ENCODE measurements at places on chromosomes 12 and 14.
A peak's percentile ranks its signal among the peaks of the same experiment; 100 is the strongest.

GRCh38 chr14:43204816-43205215 lies 1302.3 kb downstream of the FSCB start:
- DNase-seq = no peak

- DNase-seq = no peak
Measured at GRCh38 chr12:89427508-89428156, 75.3 kb upstream of the DUSP6 start.

- peak; percentile 33 for DNase-seq
Measured at GRCh38 chr12:105399428-105400081, 69.1 kb downstream of the C12orf75 start.

DNA sequence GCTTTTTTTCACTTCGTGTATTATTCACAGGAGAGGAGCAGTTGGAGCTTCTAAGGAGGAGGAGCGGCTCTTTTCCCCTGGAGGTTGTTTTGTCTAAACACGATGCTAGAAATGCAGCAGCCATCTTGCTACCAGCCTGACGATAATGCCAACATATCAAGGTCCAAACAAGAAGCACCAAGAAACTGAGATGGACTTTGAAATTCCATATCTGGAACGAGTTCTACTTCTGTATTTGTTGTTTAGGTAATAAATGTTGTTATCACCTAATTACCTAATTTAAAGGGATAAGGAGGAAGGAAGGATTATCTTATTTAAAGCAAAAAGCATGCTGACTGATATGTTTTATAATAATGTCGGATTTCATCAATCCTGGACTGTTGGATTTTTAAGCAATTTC lies 174.4 kb upstream of the TMPO start:
- no peak for DNase-seq

GRCh38 chr14:71658261-71658860 lies 273.9 kb upstream of the RGS6 start:
- no peak for DNase-seq

DNA sequence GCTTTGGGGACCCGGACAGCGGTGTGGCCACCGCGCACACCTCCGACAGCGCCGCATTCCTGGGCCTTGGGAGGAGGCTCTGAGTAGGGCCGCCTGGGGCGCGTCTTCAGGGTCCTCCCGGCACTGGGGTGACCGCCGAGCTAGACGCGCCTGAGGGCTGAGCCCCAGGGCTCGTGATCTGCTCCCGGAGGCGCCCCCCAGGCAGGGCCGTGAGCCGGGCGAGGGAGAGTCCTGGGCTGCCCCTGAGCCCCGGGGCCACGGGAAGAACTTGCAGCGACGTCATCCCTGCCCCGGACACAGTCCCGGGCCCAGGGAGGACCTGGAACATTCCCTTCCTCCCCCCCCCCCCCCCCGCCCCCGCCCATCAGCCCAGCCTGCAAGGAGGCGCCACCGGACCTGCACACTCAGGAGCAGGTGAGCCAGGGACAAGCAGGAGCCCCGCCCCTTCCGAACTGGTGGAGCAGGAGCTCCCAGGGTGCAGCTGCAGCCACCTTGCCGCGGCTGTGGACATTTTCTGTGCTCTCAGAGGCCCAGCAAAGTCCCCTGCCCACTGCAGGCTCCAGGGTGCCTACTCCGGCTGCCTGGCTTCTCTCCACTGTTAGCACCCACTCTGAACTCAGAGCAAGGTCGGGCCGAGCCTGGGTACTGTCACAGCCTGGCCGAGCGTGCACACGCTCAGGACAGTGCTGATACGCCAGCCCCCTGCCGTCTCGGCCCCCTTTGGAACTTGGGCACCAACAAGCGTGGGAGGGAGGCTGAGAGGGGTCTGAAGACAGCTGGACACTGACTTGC lies 50.7 kb downstream of the A2M start:
- peak; percentile 95 for DNase-seq

DNA sequence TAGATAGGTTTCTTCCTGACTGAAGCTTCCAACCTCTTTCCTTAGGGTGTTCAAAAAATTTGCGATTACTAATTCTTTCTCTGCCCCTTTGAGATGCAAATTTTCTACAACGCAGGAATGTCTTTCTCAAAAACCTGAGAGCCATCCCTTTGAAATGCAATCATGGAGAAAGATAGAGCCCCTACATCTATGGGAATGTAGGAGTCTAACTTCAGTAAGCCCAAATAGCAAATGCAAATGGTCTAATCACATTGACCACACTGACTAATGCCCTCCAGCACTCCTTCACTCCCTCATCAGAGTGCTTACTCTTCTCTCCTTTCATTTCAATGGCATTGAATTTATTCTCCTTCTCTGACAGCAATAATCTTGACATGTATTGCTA lies 107.1 kb downstream of the SLC6A15 start:
- no peak for DNase-seq

DNA sequence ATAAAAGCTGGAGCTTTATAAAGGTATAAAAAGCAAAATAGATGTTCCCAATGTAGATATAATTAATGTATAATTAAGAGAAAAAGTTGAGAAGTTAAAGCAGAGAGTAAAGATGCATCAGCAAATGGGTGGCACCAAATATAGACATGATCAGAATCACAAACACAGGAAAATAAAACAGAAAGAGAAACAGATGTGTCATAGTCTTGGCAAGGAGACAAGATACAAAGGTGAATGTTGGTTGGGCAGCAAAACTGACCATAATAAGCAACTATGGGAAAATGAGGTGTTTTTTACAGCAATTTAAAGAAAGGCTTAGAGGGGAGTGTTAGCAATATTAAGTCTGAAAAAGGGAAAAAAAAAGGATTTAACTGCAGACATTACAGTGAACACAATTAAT lies 135.4 kb upstream of the CLEC14A start:
- no peak for DNase-seq

GRCh38 chr12:3455312-3455711 lies 35.7 kb upstream of the PRMT8 start:
- DNase-seq = no peak

GRCh38 chr12:102957339-102958050 lies at the start of gene ASCL1:
ASCL1 (plus strand) TSS chr12:102957674; CDS start chr12:102958245, 571 bp downstream.
- no peak for DNase-seq

- DNase-seq = no peak
Measured at GRCh38 chr14:80867091-80867490, 74.4 kb downstream of the CEP128 start.

GRCh38 chr14:34937442-34937841 lies 45.4 kb upstream of the SRP54 start:
- DNase-seq = no peak

DNA sequence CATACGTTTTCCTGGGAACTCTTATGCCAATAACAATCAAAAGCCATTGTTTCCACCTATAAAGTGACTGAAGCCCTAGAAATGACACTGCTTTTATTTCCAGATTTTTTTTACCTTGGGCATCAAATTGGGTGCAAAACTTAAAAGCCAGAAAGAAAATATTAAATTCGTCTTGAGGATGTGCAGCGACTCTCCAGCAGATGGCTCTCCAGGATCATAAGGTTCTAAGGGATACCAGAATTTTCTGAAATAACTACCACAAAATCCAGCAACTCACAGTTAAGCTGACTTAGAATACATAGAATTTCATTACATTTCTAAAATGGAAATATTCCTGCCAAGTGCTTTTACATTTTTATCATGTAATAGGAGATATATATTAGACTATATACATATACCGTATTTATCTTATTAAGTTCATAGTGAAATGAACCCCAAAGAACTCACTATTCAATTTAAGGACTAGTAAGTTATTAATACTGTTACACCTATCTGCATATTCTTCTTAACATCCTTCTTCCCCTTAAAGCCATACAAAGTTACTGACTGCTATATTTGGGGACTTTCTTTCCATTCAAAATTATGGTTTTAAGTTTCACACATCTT lies 44.0 kb downstream of the ARMH4 start:
- DNase-seq = no peak

DNA sequence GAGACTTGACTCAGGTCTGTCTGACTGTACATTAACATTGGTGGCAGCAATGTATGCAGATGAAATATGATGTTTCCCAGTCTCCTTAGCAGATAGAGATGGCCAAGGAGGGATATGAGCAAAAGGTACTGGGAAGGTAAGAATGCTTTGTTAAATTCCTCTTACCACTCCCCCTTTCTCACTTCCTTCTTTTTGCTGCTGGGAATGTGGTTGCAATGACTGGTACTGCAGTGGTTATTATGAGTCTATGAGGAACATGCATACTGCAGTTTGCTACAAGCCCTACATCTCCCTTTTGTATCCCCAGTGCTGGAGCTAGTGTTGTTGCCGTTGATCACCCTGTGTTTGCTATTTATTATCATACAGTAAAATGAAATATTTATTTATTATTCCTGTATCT lies 35.9 kb downstream of the ALDH1L2 start:
- DNase-seq = no peak

DNA sequence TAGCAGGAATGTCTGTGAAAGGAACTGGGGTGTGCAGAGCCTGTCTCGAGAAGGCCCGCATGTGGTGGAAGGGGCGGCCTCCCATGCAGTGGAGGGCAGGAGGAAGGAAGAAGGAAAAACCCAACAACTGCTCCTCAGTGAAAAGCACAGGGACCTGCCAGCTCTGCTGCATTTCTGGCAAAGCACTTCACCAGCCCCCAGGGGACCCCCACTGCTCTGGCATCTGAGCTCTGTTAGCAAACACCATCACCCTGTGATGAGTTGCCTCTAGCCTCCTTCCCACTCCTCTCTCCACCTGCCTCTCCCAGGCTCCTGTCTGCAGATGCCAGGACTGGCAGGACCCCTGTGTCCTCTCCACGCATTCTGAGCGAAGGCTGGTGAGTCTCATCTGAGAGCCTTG lies 69.0 kb upstream of the DDX11 start:
- DNase-seq = no peak

DNA sequence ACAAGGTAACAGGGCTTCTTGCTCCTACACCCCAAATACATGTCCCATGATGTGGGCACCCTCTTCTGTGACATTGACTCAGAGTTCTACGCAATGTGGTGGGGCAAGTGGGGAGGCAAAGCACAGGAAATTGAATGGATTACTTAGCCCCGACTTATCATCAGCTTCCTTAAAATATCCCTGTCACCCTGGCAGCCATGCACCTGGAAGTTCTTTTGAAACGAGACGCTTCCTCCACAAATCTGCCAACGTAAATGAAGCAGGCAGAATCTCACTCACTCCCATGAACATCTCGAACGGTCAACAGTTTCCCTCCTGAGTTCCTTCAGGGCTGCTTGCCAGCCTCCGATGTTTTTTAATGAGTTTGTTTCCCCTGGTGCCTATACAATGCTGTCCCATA lies 33.5 kb downstream of the RNFT2 start:
- no peak for DNase-seq

GRCh38 chr14:24072436-24072835 lies 1.1 kb downstream of the CPNE6 start:
- DNase-seq = peak; percentile 87

DNA sequence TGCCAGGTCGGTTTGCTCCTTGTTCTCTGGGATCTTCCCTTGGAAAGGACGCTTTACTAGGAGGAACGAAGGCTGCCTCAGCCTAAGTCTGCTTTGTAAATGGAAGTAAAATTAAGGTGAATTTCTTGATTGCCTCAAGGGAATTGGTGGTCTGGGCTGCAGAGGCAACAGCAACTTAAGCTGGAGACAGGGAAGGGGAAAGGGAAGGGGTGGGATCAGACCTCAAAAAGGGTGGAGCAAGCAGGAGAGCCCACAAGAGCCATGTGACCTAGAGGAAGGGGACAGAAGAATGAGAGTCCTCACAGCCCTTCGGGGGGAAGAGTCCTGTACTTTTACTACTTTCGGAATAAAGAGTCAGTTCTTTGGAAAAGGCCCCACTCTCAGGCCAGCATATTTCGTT lies 147.9 kb downstream of the PPM1H start:
- no peak for DNase-seq

All from right lobe of liver (tissue), 6 donors.